Right forelimb (tissue), 1 donor: ENCODE measurements at places on chromosomes 13 and 19.
A peak's percentile ranks its signal among the peaks of the same experiment; 100 is the strongest.

- no peak for DNase-seq
Observed at GRCh38 chr19:16889366-16889882, 625 bp downstream of the F2RL3 start.

DNA sequence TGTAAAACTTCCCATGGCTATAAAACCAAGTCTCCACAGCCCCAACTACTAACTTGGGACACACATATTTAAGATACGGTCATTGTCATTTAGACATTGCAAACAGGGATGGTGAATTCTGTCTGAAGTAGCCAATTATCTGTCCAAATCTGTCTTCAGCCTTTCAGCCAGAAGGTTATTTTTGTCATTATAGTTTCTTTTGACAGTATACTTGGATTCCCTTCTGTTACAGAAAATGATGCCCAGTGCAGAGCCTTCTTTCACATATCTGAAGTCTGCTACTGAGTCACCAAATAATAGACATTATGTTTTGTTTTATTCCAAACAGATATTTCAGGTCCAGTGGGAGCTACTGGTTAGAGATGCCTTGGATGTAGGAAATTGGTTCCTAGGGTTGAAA, 452.4 kb upstream of the HTR2A start:
- no peak for DNase-seq

DNA sequence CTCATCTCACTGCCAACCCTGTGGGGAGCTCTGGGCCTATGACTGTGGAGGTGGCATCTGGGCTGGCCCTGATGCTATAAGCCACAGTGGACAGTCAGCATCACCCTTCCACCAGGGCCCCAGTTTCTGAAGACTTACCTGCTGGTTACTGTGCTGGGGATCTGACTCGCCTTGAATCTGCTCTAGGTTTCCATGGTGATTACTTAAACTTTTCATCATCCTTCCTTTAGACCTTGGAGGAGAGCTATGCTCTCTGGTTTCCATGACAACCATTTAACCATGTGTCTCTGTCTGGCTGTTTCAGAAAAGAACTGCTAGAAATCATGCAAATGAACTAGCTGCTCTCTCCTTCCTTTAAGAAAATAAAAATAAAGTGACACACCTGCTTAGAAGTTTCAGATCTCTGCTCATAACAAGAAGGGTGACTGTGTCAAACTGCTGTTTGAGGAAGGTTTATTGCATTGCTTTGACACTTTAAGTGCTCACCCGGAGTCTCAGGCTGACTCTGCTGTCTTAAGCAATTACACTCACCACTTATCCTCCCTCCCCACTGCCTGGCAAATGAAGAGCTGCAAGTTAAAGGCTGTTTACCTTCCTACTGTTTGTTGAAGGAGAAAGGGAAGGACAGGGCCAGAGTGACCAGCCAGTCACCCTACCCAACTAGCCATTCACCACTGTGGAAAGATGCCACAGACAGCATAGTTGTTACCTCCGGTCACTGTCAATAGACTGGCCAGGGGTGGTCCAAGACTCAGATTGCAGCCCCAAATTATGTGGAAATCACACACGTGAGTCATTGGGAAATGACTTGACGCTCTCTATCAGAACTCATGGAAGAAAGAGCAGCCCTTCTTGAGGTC, 87.6 kb downstream of the HSPH1 start:
- no peak for DNase-seq

GRCh38 chr13:73681779-73682178, 452.4 kb downstream of the KLF12 start:
- no peak for DNase-seq

- peak; percentile 73 for DNase-seq
Observed at GRCh38 chr19:29694669-29695627, 20.1 kb downstream of the C19orf12 start.

GRCh38 chr13:45974500-45974899, 78.0 kb downstream of the ZC3H13 start:
- DNase-seq = no peak

DNA sequence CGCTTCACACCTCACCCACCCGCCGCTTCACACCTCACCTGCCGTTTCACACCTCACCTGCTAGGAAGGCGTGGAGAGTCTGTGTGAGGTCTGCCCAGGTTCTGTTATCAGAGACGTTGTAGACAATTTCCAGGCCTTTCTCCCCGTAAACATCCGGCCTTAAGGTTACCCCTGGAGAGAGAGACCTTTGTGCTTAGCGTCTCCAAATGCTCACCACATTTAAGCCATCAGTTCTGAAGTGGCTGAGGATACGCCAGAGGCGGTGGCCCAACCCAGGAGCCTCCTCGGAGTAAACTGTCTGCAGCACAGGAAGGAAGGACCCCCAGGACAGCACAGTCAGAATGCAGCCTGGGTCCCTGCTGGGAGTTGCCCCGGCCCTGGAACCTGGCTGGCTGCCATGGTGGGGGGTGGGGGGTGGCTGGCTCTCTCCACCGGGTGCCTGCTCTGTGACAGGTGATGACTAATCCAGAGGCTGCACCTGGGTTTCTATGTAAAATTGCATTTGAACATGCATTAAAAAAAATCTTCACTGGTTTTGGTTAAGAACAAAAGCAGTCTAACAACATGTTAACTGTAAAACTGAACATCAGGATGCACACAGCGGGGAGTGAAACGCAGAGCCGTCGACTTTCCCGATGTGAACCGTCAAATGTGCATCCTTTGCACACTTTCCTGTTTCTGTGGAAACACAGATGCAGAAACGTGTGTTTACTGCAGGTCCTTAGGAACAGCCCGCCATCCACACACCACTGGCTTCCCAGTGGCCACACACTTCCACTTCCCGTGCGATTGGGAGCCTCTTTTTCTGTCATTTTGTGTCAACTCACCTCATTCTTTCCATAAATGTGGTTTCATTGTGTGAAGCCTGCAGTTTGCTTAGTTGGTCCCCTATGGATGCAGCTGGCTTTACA, 4.5 kb downstream of the ATP4B start:
- DNase-seq = no peak

- no peak for DNase-seq
Observed at GRCh38 chr19:46018729-46019251, 4.1 kb downstream of the PGLYRP1 start.

DNA sequence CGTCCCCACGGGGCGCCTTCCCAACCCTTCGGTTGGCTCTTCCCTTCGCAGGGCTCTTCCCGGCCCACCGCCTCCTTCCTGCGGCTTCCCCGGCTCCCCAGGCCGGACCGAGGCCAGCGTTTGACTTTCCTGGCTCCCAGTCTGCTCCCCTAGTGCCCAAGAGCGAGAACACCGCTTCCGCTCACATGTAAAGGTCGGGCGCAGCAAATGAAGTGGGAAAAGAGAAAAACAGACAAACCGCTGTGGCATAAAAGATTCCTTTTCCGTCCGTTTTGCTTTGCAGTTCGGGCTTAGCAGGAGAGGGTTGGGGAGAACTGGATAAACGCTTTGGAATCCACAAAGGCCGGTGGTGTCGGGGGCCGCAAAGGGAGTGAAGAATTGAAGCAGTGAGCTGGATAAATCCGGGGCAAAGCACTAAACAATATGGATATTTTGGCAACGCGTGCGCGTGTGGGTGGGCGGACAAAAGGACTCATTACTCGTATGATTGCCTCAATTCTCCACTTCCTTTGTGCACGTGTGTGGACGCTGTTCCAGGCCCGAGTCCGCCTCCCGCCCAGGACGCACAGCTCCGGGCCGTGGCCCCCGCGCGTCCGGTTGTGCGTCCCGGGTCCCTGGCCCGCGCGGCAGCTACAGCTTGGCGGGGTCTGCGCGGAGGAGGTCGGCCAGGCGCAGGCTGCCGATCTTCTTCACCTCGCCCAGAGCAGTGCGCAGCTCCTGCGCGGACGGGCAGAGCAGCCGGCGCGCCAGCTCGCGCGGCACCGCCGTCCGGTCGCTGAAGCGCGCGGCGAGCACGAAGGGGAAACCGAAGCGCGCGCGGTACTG, 8.6 kb upstream of the CDX2 start:
- DNase-seq = no peak

DNA sequence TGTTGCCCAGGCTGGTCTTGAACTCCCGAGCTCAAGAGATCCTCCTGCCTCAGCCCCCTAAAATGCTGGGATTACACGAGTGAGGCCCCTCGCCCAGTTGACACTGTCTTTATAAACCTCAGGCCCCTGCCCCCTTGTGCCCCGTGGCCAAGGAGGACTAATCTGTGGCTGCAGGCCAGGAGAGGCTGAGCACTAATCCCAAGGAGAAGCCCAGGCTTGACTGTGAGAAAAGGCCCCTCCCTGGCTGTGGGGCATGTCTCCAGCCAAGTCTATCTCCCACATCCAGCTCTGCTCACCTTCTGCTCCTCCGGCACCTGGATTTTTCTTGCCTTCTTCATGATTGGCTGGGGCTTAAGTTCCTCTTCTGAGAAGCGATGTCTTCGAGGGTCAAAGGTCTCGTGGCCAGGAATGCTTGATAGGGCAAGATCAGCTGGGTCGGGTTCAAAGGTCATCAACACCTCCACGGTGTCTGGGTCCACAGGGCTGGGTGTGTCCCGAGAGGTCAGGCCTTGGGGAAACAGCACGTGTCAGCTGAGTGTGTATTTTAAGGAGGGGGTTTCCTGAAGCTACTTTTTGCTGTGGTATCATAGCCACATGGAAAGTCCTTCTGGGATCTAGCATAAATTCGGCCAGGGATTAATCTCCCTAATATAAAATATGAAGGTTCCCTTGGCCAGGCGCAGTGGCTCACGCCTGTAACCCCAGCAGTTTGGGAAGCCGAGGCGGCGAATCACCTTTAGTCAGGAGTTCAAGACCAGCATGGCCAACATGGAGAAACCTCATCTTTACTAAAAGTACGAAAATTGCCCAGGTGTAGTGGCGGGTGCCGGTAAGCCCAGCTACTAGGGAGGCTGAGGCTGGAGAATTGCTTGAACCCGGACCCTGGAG, 3.8 kb downstream of the DBP start:
- no peak for DNase-seq

DNA sequence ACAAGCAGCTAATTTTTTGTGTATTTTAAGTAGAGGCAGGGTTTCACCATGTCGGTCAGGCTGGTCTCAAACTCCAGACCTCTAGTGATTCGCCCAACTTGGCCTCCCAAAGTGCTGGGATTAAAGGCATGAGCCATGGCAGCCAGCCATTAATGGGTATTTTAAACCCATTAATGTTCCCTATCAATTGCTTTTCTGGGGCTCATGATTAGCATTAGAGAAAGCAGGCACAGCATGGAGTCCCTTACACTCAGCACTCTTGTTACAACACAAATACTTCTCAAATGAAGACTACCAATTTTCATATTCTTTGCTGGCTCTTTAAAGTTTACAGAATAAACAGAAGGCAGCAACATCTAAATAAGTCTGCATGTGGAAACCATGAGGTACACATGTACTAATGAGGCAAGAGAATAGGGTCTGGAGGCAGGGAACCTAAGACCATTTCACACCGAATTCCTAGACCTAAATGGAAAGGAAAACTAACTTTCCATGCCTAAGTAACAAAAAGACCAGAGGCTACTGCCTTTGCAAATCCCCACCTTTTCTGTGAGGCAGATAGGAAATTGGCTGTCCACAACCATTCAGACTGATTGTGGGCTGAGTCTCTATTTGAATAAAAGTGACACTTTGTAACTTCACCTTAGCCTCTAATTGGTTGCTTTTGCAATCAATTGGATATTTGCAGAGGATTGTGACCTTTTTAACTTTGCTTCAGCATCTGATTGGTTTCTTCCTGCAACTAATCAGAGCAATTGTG, 21.2 kb downstream of the ZNF675 start:
- no peak for DNase-seq

DNA sequence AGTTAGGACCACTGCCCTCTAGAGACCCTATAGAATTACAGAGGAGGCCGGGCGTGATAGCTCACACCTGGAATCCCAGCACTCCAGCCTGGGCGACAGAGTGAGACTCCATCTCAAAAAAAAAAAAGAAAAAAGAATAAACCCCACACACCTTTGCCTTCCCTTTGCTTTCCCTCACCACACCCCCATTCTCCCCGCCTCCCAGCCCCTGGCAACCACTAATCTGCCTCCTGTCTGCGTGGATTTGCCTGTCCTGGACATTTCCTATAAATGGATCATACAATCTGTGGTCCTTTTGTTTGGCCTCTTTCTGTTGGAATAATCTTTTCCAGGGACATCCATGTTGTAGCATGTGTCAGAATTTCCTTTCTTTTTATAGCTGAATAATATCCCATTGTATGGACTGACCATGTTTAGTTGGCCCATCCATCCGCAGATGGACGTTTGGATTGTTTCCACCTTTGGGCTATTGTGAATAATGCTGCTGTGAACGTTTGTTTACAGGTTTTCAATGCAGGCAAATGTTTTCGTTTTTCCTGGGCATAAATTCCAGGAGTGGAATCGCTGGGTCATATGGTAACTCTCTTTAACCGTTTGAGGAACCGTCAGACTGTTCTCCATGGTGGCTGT, 15.3 kb downstream of the NACC1 start:
- DNase-seq = no peak

DNA sequence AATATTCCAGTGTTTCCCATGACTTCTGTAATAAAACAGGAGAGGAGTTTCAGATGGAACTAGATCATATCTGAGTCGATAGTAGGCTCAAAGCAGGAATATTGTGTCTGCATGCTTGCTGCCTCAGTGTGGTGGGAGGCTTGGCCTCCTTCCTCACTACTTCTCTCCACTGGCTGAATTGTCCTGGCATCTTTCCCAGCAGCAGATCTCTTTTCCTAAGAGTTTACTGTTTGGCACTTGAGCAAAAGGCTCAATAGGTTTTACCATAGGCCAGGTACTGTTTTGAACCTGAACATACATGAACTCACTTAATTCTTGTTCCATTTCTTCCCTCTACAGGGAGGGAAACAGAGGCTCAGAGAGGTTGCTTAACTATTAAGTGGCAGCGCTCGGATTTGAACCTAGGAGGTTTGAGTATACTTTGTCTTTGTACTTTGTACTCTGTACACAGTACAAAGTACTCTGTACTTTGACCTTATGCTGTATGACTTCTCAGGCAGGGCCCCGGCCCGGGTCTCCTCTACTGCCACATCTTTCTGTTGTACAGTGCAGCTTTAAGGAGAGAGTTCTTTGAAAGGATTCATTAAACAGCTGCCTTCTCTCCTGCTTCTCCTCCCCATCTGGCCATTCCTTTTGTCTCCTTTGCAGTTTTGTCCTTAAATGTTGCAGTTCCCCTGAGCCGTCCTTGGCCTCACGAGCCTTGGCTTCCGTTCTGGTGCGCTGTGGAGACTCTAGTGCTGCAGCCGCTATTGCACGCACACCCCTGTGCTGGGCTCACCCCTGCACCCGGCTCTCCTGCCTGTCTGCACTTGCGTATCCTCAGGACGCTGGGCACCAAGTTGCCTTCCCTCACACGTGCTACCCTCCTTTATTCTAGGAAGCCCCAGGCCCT, 8.1 kb downstream of the B3GLCT start:
- DNase-seq = peak; percentile 58

DNA sequence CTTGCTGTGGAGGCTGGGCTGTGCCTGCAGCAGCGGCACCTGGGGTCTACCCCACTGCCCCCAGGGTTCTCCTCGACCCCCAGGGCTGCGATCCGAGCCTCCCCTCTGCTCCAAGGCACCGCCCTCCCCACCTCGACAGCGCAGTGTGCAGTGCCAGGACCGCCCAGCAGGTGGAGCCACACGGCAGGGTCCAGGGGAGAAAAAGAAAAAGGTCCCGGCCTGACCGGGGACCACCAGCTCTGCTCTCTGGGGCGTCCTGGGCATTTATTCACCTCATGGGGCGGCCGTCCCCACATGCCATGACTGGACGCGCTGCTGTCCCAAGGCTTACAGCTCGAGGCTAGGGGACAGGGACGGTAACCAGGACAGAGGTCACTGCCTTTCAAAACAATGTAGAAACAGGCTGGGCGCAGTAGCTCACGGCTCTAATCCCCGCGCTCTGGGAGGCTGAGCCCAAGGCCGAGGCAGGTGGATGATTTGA, 10.6 kb downstream of the REXO1 start:
- peak; percentile 70 for DNase-seq

GRCh38 chr13:80755910-80756309, 415.0 kb upstream of the SPRY2 start:
- peak; percentile 46 for DNase-seq

GRCh38 chr13:109651854-109652253, 134.5 kb downstream of the IRS2 start:
- DNase-seq = no peak
